ENCODE measurements at places on chromosomes 5 and 9.

DNA sequence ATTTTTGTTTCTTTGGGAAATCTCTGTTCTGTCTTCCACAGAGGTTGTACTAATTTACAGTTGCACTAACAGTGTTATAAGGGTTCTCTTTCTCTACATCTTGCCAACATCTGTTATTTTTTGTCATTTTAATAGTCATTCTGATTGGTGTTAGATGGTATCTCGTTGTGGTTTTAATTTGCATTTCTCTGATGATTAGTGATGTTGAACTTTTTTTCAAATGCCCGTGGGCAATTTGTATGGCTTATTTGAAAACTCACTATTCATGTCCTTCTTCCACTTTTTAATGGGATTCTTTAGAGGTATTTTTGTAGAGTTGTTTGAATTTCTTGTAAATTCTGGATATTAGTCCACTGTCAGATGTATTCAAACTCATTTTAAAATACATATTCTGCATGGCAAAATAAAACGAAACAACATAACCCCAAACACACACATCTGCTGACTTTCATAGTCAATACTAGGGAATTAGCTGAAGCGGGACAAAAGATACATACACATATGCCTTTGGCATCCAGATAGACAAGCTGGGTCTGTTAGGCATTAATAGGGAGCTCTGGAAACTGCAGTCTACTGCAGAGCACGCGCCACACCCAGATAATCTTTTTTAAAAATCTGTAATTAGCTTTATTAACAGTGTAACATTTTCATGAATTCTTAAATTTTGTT is 5.8 kb upstream of the SPATA31C2 start:
- no peak for DNase-seq

DNA sequence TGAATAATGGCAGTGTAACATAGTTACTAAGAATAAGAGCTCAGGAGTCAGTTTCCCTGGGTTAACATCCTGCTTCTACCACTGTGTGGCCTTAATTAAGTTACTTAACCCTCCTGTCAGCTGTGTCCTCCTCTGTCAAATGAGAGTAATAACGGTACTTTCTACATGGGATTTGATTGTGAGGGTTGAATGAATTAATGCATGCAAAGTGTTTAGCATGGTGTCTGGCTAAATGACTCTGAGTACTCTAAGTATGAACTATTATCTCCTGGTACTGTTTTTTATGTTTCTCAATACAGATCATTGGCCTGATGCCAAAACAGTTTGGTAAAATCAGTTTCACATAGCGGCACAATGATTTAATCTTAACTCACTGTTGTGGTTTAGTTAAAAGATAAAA is 19.6 kb downstream of the ZNF131 start:
- DNase-seq = peak; percentile 38

GRCh38 chr9:26665666-26666065 is 226.9 kb downstream of the CAAP1 start:
- no peak for DNase-seq

DNA sequence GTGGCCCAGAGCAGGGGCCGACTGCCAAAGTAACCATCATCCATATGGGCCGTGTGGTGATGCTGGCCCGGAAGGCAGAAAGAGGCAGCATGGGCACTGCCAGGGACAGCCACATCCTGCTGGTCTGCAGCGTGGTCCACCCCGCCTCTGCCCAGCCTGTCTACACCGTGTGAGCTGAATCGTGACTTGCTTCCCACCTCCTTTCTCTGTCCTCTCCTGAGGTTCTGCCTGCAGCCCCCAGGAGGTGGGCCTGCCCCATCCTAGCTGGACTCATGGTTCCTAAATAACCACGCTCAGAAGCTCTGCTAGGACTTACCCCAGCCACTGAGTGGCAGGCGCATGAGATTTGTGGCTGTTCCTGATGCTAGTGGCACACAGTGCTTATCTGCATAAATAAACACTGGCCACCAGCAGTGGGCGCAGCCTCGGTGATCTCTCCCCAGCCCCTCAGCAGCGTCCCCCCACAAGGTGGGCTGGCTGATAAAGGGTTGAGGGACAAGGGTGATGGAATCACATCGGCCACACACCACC is 22.6 kb upstream of the SUSD3 start:
- no peak for DNase-seq

DNA sequence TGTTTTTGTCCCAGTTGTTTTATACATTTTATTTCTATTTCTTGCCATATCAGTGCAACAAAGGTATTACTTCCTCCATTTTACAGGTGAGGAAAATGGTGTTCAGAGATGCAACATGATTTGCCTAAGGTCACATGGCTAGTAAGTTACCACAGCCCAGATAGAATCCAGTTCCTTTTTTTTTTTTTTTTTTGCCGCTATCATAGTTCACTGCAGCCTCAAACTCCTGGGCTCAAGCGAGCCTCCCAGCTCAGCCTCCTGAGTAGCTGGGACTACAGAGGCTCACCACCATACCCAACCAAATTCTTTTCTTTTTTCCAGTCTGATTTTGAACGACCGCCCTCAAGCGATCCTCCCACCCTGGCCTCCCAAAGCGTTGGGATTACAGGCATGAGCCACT is 480 bp upstream of the CCDC69 start:
- no peak for DNase-seq

GRCh38 chr5:175363300-175363699 is 80.7 kb downstream of the DRD1 start:
- DNase-seq = no peak

DNA sequence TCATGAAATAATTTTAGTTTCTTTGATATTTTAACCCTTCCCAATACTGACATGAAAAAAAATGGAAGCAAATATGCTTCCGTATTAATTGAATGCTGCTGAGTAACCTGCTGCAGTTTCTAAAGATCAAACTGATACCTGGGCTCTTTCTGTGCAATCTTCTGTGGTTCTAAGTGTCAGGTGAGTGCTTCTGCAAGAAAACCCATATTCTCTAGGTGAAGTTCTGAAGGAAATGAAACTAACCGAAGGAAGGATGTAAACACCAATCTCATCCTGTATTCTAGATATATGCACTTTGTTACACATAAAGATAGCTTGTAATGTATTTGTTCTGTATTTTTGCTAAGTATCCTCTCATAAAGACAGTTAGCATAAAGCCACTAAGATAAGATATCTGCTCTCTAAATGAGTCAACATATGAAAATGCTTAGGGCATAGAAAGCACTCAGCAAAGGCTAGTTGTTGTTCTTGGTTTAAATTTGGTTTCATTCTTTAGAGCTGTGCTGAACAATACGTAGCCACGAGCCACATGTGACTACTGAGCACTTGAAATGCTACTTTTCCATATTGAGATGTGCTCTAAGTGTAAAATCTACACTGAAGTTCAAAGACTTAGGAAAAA is 52.0 kb downstream of the ITGA2 start:
- DNase-seq = peak; percentile 78

DNA sequence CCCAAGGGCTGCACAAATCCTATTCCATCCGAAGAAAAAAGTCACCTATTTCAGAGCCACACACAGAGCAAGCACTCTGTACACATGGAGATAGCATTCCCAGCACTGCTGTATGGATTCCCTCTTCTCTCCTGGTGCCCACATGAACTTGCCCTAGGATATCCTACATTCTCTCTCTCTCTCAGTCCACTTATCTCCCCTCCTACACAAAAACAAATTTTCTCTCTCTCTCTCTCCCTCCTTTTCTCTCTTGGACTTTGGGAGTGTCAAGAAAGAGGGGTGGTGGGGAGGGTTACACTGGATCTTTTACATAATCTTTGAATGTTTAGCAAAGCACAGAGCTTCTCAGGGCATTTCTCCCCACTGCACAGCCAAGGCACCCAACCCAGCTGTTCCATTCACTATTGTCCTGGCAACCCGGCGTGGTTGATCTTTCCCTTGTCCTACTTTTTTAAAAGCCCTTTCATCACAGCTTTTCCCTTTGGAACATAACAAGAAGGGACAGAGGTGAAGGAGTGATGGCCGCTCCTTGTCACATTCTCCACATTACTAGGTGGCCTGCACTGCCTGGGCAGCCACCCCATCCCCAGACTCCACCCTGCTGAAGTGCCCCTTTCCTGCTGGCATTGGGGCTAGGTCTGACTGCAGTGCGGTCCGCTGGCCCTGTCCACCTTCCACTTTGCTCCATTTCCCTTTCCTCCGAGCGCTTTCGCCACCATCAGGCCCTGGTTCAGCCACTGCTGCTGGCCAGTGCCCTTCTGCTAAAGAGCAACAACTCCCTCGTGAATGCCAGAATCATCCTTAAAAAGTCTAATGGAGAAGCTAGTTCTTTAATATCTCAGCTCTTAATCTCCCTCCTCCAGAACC is 22.2 kb upstream of the SLC1A3 start:
- no peak for DNase-seq

GRCh38 chr9:14383773-14384172 is 69.8 kb upstream of the NFIB start:
- DNase-seq = no peak

GRCh38 chr9:35111001-35111933 is 4.4 kb downstream of the ATOSB start:
- peak; percentile 98 for DNase-seq

GRCh38 chr9:14889451-14889850 is 20.8 kb downstream of the FREM1 start:
- no peak for DNase-seq

DNA sequence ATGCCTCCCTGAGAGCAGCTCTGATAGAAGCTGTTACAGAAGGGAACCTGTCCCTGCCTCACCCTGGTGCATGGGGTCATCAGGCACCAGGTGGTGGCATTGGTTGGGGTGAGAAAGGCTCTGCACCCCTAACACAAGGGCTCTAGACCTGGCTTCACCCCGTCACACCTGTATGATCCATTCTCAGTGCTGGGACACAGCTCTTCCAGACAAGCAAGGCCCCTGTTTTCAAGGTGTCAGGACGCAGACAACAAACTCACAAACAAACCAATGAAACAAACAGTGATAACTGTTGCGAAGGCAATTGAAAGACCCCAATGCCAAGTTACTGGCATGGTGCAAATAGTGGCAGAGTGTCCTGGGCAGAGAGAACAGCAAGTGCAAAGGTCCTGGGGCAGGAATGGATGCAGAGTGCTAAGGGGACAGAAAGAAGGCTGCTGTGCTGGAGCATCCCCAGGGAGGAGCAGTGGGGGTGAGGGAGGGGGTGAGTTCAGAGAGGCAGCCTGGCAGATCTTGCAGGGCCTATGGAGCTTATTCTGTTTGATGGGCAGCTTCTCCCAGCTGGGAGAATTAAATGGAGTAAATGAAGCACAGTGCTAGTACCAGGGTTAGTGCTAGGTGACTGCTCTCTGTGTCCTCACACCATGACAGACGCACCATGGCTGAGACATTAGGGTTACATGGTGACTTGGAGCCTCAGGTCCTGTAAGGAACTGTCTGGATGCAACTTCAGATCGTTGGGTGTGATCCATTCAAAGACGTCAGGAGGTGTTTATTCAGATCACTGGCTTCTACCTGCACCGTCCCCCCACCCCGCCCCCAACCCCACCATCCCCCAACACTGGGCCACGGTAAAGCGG is 67.9 kb upstream of the UNC5A start:
- no peak for DNase-seq

DNA sequence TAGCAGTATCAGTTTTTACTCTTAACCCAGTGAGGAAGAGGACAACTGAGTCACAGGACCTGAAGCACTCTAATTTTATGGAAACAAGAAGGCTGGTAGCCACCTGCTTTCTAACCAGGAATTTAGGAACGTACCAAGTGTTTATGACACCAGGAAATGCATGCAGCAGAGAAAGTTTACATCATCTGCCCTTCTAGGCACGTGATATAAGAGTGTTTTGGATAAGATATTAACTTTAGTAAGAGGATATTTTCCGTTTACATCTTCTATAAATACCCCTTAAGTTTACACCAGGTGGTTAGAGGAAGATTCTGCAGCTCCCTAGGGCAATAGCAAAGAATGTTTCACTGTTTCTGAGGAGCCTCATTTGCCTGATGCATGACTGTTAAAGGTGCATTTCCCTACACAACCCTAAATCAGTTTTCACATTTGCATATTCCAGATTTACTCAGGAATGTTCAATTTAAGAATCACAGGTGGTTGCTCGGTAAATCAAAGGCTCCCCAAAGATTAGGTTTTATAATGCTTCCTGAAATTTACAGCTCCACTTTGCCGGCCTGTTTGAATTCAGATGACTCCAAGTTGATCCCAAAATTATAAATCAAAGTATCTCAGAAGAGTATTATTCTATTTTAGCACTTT is 1.8 kb downstream of the TSC1 start:
- no peak for DNase-seq

DNA sequence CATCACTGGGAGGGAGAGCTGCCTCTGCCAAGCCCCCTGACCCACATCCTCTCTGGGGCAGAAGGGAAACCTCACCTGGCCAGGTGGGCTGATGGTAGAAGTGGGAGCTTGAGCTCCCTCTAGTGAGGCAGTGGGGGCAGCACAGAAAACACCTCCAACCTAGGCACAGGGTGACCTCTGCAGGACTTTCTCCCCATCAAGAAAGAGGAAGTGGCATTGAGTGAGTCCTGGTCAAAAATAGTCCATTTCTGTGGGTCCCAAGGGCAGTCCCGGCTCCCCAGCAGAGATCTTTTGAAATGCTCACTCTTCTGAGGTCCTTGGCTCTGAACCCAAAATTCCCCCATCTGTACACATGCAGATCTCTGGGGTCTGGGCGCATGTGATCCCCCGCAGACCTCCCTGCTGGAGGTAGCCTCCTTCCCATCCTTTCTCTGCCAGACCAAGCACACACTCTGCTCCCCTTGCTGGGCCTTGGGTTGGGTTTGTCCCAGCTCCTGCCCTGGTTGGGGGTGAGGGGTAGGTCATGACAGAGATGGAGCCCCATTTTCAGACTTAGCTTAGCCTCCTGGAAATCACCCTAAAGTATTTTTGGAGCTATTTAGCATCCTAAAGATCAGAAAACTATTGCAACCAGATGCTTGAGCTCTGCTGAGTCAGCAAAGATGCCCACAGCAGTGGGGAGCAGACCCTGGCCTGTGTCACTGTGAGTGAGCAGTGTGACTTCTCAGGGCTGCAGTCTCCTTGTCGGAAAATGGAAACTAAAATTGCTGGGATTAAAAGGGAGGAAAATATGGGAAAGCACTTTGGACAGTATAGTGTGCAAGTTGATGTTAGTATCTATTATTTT is 41.6 kb upstream of the LCP2 start:
- DNase-seq = peak; percentile 73

- peak; percentile 92 for DNase-seq
These were observed 3.8 kb upstream of the STC2 start for GRCh38 chr5:173331956-173332479.

- peak; percentile 58 for DNase-seq
These were observed 2.0 kb downstream of the MYO10 start for GRCh38 chr5:16934123-16934522.

GRCh38 chr9:76218117-76218885 is 175.9 kb downstream of the RFK start:
- DNase-seq = no peak

DNA sequence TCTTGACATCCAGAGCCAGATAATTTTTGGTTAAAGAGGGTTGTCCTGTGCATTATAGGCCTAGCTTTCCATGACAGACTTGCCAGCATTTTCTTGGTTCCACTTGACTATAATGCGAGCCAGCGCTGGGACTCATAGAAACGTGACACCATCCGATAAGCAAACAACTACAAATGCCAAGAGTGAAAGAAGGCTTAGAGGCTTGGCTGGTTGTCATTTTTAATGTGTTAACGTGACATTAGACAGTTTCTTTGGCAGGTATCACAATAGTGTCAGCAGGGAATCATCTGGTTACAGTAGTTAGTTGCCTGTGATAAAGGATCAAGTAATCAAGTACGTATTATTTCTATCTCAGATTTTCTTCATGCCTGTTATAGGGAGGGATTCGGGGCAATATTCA is 20.0 kb upstream of the LIFR start:
- DNase-seq = no peak

Data from activated CD4-positive, alpha-beta T cell treated with anti-CD3 and anti-CD28 coated beads, Interleukin-2, Interleukin-4, amounts not matched to agents 100 ng/mL and 50 ng/mL, durations not matched to agents 16 hours and 8 hours (primary cell).